ENCODE measurements at places on chromosomes 12 and 14.

GRCh38 chr12:99985129-99985570 is 414 bp upstream of the ANKS1B start:
- DNase-seq, result no peak

- no peak for DNase-seq
Observed at GRCh38 chr12:47373554-47374150, 293.9 kb upstream of the AMIGO2 start.

DNA sequence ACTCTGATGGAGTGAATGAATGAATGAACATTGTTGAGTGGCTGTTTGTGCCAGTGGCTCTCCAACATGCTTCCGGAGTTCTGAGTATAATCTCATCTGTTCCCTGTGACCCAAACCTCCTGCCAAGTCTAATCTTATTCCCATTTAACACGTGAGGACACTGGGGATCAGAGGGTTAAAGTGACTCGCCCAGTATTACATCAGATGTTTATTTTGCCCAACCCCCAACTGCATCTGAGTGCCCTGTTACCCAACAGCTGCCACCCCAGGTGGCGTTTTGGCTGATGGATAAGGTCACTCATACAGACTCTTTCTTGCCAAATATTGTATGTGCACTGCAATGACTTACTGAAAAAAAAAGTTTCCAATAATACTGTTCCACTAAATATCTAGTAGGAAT is 210.9 kb downstream of the EXOC5 start:
- no peak for DNase-seq

DNA sequence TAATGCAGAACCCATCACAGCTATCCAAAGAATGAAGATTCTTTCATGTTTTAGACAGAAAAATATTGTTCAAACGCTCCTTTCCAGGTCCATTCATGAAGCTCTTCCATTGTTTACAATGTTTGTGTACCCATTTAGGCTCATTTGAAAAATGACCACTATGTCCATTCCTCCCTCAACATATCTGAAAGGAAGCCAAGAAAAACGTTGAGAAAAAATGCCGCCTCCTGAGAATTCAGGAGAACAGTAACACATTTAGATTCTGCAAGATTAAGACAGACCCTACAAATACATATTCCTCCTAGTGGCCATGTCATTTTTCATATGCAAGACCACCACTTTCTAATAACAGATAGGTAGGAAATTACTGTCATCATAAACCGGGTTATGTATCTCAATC is 124.4 kb downstream of the SLC25A21 start:
- no peak for DNase-seq

DNA sequence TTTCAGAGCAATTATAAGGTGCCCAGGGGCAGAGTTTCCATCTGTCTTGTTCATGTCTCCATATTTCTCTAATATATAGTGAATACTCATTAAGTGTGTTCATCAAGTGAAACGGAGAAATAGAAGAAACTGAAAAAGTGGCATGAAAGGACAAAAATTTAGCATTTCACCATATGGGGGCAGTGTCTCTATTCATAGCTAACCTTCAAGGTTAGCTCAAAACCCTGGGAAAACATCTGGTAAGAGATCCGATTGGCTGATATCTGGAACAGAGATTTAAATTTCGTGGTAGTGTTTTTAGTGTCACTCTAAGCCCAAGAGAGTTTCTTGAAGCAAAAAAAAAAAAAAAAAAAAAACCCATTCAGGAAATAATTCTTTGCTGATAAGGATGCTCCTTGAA is 367.5 kb downstream of the DAD1 start:
- no peak for DNase-seq

DNA sequence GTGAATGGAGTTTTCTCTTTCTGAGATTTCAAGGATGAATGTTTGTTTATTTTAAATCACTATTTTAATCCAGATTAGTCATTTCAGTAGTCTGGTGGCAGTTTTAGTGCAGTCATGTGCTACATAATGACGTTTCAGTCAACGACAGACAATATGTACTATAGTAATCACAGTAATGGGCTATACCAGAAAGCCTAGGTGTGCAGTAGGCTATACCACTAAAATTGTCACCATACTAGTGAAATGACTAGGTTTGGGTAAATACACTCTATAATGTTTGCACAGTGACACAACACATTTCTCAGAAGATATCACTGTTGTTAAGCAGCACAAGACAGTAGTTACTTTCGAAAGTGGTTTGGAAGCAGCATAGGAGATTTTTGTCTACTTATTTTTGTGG is 203.1 kb downstream of the ETNK1 start:
- no peak for DNase-seq

DNA sequence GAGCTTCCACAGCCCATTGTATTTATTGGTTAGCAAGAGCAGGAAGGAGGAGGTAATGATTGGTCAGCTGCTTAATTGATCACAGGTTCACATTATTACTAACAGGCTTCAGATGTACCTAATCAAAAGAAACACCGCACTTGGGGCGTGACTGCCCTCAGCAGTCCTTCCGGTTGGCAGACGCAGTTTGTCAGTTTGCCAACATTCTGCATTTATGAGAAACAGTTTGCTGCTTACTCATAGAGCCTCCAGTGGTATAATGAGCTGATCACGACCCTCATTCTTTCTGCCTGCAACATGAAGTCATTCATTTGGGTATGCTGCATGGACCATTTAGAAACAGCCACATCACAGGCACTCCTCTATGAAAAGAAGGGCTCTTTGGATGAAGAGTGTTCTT is 42.5 kb upstream of the PPM1H start:
- DNase-seq, result no peak

DNA sequence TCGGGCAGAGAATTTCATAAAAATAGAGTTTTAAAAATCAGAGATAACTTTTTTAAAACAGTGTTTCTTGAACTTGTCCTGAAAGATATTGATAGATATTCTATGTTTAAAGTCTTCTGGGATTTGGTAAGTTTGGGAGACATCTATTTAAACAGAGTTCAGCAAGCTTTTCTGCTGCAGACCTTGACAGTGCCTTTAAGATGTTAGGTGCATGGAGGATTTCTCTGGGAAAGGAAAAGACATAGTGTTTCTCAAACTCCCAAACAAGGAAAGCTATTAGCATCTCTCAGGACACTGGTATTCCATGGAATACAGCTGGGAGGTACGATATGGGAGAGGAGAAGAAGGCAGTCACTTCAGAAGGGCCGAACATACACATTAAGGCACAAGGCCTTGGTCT is 97.8 kb downstream of the RBM19 start:
- no peak for DNase-seq

GRCh38 chr14:68719634-68720384 is 73.1 kb downstream of the ZFP36L1 start:
- DNase-seq, result no peak

GRCh38 chr12:28349196-28349595 is 158.9 kb downstream of the CCDC91 start:
- no peak for DNase-seq

GRCh38 chr12:65634061-65634460 is 190.2 kb upstream of the HMGA2 start:
- DNase-seq, result no peak

DNA sequence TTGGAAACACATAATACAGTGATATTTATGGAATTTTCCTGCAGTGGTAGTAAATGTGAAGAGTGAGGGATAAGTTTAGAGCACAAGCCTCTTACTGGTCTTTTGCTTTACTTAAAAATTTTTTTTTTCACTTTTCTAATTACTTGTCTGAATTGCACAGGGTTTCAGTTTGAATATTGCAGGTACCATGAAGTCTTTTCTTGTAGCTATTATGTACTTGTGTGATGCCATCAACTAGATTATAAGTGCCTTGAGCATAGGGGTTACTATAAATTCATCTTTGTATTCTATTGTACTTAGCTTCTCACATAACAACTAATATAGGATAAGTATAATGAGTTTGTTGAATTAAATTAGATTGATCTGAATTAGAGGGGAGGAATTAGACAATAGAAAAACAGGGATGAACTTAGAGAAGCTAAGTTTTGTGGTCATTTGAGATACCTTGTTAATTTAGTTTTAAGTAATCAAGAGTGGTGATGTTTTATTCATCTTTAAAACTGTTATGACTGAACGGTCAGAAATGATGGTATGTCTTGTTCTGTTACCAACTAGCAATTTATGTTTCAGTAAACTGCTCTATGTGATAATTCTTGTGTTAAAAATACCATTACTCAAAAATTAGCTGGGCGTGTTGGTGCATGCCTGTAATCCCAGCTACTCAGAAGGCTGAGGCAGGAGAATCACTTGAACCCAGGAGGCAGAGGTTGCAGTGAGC is 42.1 kb downstream of the CCDC91 start:
- no peak for DNase-seq

DNA sequence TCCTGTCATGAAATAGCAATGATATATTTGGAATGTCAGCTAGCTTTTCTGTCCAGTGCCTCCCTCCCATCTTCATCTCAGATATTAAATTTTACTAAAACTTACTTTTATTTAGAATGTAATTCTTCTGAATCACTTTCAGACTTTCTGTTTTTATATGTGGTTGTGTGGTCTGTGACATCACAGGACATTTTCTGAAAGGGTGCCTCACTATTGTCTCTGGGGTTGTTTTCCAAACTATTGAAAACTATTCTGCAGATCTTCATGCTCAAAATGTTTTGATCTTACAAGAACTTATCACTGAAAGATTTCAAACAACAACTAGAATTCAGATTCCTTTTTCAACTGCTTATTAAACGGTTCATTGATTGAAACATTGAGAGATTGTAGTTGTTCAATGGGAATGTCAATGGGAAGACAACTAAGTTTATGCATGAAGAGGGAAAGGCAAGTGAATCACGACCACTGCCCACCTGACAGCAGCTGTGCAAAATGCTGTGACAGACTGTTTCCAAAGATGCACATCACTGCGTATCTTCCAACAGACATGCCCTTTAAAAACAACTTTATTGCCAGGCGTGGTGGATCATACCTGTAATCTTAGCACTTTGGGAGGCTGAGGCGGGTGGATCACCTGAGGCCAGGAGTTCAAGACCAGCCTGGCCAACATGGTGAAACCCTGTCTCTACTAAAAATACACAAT is 51.3 kb downstream of the KLRG1 start:
- no peak for DNase-seq

DNA sequence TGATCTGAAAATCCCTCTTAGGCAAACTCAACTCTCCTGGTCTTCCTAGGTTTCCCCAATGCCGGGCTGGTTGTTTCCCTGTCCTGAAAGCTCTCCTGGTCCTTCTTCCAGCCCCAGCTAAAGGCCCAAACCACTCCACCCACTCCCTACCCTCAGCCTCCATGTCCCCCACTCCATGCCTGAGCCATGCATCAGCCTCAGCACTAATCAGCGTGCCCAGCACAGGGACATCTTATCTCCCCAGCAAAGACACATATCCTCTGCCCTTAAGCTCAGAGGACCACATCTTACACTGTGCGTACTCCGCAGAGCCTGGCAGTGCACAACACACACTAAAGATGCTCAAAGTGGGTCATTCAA is 25.9 kb downstream of the ACTN1 start:
- DNase-seq, result no peak

DNA sequence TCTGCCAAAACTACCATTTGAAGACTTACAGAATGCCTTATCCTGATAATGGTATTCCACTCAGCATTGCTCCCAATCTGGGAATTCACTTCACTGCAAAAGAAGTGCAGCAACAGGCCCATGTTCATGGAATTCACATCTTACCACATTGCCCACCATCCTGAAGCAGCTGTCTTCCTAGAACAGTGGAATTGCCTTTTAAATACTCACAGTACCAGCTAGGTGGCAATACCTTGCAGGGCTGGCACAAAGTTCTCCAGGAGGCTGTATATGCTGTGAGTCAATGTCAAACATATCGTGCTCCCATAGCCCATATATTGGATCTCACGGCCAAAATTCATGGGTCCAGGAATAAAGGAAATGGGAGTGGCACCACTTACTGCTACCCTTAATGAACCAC is 83.8 kb upstream of the PLEKHG7 start:
- DNase-seq, result no peak

- DNase-seq, result no peak
Observed at GRCh38 chr12:2552000-2552756, 242.6 kb upstream of the FKBP4 start.

GRCh38 chr14:99100497-99101270 is 171.3 kb downstream of the BCL11B start:
- no peak for DNase-seq

DNA sequence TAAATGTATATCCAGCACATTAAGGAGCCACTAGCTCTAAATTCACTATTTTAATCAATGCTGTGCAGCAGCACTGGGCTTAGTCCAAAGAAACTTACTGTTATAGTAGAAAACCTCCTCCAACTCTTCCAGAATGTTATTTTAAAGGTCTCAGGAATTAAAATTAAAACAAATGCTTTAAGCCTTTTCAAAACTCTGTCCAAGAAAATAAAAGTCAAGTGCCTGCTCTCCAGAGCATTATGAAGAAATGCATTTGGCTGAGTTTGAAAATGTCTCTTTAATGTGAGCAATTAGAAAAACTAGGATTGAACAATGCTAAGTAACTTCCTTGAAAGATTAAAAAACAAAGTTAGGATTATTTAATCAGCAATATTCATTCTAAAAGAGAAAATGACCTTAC is 322.4 kb upstream of the DCN start:
- no peak for DNase-seq

Data from stimulated activated CD8-positive, alpha-beta memory T cell treated with anti-CD3 and anti-CD28 coated beads, Interleukin-7, amount 100 ng/mL, for 1 hour (primary cell).